ENCODE measurements at places on chromosomes 11 and 22.

- DNase-seq: peak; percentile 27
Observed at GRCh38 chr11:126310200-126310991, 6.5 kb downstream of the DCPS start.

DNA sequence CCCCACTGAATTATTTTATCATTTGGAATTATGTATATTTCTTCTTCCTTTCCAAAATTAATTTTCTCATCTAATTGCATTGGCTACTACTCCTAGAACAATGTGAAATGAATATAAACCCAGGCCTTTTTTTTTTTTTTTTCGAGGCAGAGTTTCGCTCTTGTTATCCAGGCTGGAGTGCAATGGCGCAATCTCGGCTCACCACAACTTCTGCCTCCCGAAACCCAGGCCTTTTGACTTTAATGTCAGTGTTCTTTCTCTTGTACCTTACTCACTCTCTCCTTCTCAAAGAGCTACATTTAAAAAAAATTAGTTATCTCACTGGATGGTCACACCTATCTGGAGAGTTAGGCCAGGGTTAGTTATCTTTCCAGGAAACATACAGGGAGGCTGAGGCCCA is 35.3 kb upstream of the LRRC32 start:
- DNase-seq: no peak

- no peak for DNase-seq
Observed at GRCh38 chr22:33735978-33736377, 184.3 kb downstream of the LARGE1 start.

DNA sequence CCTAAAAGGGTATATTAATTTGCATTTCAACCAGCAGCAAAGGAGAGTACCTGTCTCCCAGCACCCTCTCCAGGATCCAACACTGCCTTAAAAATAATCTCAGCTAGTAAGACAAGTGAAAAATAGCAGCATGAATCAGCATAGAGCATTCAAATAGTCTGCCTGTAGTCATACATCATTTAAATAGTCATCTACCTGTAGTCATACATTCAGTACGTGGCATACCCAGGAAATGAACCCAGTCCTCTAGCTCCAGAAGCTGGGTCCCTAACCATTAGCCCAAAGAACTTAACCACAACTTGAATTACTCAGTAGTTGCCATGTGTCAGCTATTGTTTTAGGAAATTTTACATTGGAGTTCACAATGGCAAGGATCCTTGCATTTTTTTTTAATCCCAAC is 9.3 kb downstream of the TENM4 start:
- no peak for DNase-seq

GRCh38 chr11:127242676-127243075 is 242.1 kb upstream of the KIRREL3 start:
- no peak for DNase-seq

- no peak for DNase-seq
Observed at GRCh38 chr22:49413146-49413545, 414.5 kb downstream of the BRD1 start.

DNA sequence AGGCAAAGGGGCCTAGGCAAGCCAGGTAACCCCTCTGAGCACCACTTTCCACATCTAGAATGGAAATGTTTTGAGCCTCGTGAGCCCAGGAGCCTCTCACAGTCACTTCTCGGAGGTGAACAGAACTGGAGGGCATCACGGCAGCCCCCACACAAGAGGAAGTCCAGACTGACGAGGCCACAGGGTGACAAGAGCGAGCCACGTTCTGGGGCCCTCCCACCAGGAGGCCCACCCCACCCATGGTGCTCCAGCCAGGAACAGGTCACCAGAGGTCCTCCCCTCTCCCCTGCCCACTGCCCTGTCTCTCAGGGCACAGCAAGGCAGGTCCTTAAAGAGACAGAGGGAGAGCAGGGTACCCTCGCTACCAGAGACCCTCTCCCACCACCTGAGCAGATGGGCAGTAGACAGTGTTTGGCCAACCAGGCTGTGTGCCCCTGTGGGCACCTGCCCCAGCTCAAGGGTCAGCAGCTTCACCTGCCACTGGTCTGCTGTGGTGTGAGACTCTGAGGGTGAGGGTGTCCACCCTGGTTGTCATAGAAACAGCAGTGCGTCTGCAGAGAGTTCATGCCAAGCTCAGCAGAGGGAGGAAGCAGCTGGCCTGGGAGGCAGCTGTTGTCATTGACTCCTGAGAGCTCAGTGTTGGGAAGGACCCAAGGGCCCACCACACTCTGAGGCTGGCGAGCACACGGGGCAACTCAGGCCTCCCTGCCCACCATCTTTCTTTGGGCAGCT is 31.4 kb downstream of the RSPH14 start:
- no peak for DNase-seq

DNA sequence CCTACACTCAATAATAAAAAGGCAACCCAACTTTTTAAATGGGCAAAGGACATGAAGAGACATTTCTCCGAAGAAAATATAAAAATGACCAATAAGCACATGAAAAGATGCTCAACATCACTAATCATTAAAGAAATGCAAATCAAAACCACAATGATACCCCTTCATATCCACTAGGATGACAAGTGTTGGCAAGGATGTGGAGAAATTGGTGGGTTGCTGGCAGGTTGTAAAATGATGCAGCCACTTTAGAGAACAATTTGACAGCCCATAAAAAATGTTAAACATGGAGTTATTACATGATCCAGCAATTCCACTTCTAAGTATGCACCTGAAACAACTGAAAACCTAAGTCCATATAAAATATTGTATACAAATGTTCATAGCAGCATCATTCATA is 73.2 kb upstream of the LMO2 start:
- DNase-seq: no peak

DNA sequence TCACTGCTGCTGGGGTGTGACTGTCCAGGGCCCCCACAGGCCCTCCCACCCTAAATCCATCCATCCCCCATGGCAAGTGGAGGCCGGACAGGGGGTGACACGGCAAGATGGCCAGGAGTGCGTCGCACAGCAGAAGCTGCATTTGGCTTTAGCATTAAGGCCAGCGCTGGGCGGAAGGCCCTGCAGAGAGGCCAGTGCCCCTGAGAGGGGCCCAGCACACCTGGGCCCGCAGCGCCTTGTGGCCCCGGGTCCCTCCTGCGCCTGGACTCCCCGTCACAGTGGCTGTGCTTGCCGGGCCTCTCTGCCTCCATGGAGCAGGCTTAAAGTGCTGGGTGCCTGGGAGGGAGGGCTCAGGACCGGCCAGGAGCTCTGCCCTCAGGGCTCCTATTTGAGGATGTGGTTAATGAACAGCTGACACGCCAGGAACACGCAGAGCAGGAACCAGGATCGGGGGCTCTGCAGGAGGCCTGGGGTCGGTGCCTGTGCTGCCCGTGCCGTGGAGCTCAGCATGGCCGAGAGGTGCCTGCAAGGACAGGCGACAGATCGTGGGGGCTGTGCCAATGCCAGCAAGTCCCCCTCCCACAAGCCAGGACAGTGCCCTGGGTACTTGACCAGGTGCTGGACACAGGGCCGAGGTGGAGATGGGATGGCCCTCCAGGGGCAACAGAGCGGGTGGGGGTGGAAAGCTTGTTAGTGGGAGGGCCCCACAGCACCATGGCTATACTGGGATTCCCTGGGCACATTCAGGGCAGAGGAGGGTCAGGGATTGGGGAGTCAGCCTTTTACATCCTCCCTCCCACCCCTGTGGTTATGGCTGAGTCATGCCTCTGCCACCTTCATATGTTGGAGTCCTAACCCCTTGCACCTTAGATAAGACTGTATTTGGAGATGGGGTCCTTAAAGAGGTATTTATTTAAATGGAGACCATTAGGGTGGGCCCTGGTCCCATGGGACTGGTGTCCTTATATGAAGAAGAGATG is 30.9 kb upstream of the CARS1 start:
- DNase-seq: no peak

GRCh38 chr22:50628543-50629134 is 687 bp upstream of the ARSA start:
- no peak for DNase-seq

GRCh38 chr11:1757861-1758610 is 5.7 kb downstream of the CTSD start:
- no peak for DNase-seq

- no peak for DNase-seq
Observed at GRCh38 chr11:28495333-28495732, 387.1 kb downstream of the METTL15 start.

GRCh38 chr11:112016088-112016764 is 9.0 kb upstream of the DLAT start:
- no peak for DNase-seq

DNA sequence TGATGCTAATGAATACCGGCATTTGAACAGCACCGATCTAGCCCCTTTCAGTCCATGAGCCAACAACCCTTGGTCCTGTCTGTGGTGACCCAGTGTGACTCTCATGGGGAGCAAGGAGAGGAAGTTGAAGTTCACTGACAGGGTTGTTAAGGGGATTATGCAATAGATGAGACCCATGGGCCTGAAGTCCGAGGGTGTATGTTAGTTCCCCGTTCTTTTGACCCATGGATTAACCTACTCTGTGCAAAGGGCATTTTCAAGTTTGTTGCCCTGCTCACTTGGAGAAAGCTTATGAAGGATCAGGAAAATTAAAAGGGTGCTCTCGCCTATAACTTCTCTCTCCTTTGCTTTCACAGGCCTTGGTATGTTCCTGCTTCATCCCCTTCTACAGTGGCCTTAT is 4.9 kb downstream of the PNPLA3 start:
- DNase-seq: no peak

GRCh38 chr11:35433588-35433987 is 14.2 kb upstream of the SLC1A2 start:
- DNase-seq: no peak
